ENCODE measurements at places on chromosomes 5 and 9.

DNA sequence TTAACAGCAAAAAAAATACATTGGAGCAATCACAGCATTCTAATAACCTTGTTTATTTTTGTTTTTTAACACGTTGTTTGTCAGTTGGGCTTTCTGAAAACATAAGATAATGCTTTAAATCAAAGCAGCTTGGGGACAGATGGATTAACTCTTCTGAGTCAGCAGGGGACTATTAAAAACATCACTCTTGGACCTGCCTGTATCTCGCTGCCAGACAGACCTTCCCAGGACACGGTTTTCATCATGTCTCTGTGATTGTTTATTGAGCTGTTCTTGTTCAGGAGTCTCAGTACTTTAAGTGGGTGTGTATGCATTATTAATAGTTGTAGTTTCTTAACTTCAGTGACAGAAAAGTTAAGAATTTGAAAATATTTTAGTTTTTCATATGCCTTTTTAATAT lies 173.2 kb downstream of the SH3GL2 start:
- no peak for DNase-seq

DNA sequence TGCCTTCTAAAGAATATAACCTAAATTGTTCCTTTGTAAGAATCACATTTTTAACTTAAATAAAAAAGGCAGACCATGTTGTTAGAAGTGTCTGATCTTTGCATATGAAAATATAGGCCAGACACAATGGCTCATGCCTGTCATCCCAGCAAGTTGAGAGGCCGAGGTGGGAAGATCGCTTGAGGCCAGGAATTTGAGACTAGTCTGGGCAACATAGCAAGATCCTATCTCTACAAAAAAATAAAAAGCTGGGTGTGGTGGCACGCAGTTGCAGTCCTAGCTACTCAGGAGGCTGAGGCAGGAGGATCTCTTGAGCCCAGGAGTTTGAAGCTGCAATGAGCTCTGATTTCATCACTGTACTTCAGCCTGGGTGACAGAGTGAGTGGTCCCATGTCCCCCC lies 37.3 kb downstream of the TRIO start:
- no peak for DNase-seq

DNA sequence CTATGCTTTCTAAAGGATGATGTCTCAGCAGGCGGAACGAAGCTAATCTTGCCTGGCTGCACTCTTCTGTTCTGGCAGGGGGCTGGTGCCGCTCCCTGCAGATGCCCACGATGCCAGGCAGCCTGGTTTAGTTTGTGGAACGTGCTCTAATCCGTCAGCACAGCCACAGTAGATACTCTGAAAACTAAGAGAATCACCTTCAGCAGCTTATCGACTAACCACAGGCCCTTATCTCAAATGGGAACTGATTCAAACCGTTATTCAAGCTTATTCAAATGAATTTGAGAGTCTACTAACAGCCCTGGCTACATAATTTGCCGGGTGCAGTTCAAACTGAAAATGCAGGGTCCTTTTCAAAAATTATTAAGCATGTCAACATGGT lies 246.6 kb upstream of the ANKRD55 start:
- no peak for DNase-seq

- no peak for DNase-seq
These were observed 651.1 kb downstream of the CCDC171 start for GRCh38 chr9:16203729-16204573.

DNA sequence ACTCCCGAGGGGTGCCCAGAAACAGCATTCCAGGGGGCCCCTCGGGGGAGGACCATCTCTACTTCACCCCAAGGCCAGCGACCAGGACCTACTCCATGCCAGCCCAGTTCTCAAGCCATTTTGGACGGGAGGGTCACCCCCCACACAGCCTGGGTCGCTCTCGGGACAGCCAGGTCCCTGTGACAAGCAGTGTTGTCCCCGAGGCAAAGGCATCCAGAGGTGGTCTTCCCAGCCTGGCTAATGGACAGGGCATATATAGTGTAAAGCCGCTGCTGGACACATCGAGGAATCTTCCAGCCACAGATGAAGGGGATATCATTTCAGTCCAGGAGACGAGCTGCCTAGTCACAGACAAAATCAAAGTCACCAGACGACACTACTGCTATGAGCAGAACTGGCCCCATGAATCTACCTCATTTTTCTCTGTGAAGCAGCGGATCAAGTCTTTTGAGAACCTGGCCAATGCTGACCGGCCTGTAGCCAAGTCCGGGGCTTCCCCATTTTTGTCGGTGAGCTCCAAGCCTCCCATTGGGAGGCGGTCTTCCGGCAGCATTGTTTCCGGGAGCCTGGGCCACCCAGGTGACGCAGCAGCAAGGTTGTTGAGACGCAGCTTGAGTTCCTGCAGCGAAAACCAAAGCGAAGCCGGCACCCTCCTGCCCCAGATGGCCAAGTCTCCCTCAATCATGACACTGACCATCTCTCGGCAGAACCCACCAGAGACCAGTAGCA lies 83.9 kb downstream of the GOLPH3 start:
- DNase-seq: no peak

GRCh38 chr9:107284636-107285035 lies 1.6 kb downstream of the RAD23B start:
- DNase-seq: no peak

DNA sequence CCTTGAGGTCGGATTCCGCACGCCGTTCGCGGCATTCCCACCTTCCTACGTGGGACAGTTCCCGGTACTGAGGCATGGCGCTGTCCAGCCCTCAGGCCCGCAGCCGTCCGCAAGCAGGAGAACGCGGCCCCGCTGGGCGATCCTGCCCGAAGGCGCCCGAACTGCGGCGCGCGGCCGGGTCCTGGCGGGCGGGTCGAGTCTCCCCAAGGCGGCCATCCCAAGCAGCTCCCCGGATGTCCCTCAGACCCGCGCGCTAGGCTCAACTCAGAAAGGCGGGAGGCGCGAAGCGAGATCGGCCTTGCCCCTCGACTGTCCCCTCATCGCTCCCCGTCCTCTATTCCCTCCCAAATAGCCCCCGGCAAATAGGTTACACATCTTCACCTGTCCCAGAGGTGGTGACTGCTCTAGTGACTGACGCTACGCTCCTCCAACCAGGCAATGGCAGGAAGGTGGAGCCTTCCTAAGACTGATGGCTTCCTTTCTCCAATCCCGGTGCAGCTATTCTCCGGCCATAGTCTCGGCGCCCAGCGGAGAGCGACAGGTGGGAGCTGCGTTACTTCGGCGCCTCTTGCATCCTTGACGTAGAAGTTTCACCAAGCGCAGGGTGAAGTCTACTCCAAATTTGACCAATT lies 787 bp upstream of the ANKHD1 start:
- peak; percentile 84 for DNase-seq

GRCh38 chr5:16899171-16899570 lies 36.9 kb downstream of the MYO10 start:
- DNase-seq: no peak

- DNase-seq: no peak
These were observed 75.7 kb downstream of the ZSWIM6 start for GRCh38 chr5:61407706-61408270.

DNA sequence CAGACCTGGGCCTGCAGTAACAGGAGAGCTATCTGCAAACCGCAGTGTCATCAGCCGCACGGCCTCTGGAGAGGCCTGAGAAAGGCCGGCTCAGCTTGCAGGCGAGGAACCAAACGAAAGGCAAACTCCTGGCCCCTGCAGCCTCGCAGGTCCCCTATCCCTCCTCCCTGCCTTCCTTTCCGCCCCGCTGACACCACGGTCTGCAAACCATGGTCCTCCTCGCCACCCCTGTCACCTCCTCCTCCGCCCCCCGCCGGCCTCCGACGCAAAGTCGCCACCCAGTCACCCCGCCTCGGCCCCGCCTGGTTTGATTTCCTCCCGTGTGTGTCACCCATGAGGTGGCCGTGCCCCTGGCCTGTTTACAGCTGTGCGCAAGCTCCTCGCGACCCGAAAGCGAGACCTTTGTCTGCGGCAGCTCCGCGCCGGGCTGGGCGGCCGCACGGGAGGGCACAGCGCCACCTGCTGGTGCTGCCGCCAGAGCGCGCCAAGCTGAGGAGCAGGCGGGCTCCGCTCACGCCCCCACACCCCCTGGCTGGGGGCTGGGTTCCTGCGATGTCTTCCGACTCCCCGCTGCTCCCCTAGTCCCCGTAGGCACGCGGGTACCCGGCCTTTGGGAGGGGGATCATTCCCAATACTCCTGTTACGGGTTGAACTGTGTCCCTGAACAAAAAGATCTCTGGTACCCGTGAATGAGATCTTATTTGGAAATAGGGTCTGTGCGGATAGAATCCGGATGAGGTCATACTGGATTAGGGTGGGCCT lies 19.4 kb downstream of the GBGT1 start:
- peak; percentile 84 for DNase-seq

- no peak for DNase-seq
These were observed 195.6 kb upstream of the RAI14 start for GRCh38 chr5:34460496-34460895.

Data from urothelium cell line (cell line).